GM12891 (cell line): ENCODE measurements at places on chromosomes 7 and 10.

DNA sequence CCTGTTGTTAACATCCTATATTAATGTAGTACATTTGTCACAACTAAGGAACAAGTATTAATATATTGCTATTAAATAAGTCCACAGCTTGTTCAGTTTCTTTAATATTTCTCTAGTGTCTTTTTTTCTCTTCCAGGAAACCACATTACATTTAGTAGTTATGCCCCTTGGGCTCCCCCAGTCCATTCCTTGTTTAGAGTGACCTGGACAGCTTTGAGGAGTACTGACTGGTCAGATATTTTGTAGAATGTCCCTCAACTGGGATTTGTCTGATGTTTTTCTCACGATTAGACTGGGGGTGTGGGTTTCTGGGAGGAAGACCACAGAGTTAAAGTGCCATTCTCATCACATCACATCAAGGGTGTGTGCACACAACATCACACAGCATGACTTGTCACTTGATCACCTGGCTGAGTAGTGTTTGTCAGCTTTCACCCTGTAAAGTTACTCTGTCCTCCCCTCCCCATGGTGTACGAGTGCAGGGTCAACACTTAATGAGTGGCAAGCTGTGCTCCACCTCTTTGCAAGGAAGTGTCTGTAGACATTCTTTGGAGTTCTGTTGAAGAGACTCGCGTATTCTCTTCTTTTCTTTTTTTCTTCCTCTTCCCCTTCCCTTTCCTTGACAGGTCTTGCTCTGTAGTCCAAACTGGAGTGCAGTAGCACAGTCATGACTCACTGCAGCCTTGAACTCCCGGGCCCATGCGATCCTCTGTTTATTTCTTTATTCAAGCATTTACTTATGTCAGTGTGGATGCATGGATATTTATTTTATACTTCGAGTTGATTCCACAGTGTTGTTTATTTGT is 10.2 kb downstream of the LMTK2 start:
- DNase-seq, result no peak

DNA sequence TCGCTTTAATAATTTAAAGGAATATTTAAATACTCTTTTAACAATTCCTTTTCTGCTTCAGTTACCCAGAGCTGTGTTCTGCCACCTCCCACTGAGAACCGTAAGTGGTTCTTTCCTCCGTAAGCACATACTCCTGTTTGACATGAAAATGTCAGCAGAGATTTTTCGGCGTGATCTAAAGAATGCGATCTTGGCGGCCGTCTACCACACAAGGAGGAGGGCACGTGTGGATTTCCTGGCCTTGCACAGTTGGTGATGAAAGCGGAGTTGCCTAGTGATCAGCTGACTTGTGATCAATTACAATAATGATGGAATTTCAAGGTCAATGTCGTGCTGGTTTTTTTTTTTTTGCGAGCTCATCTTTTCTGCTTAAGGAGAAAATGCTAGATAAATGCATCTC is 35.6 kb upstream of the INSIG1 start:
- DNase-seq, result no peak

DNA sequence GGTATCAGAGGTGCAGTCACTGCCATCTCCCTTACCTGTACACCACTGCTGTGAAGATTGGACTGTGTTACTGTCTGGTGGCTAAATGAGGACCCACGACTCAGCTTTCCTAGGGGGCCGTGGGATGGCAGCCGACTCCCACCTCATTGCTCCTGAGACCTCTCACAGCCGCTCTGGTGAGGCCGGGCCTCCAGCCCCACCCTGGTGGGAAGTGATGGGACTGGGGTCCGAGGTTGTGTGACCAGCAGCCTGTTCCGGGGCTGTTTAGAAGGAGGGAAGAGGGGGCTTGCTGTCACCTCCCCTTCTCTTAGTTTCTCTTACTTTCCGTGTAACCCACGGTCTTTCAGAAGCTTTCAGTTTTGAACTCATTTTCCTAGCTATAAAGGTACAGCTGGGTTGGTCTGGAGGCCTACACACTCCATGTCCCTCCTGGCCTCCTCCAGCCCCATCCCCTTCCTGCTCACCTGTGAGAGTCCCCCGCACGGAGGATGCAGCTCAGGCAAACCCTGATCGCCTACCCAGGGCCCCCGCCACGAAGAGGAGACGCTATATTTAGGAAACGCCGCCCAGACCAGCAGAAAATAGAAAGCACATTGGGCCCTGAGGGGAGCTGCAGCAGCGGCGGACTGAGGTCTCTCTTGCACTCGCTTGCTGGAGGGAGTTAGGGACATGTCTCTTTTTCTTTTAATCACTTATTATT is 4.6 kb downstream of the EMX2 start:
- DNase-seq, result no peak

GRCh38 chr10:116852246-116852645 is 2.9 kb downstream of the ENO4 start:
- no peak for DNase-seq

- DNase-seq, result no peak
Observed at GRCh38 chr7:152519290-152519689, 83.5 kb upstream of the KMT2C start.

DNA sequence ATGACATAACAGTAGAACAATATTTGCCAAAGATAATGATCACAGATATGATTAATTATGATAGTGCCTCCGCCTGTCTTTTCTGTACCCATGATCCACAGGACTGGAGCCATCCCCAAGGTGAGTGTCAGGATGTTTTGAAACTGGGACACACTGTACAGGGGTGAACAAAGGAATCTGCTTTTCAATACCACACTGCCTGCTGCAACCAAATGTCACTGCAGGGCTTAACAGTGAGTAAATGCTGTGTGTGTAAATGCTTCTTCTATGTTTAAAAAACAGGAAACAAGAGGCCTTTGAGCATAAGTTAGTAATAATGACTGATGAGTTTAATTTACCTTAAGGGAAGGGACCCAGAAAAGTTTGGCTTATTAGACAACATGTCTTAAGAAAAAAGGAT is 65.2 kb downstream of the HBP1 start:
- DNase-seq, result no peak

DNA sequence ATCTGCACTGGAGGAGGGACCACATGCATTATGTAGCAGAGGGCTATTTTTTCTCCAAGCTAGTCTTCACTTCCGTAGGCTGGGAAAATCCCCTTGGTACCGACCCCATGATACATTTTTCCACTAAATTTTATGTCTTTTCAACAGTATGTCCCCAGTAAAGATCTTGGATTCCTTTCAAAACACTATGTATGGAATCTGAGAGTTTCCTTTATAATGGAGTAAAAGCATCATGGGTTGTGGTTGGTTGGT is 4.8 kb upstream of the ZNRF2 start:
- no peak for DNase-seq

DNA sequence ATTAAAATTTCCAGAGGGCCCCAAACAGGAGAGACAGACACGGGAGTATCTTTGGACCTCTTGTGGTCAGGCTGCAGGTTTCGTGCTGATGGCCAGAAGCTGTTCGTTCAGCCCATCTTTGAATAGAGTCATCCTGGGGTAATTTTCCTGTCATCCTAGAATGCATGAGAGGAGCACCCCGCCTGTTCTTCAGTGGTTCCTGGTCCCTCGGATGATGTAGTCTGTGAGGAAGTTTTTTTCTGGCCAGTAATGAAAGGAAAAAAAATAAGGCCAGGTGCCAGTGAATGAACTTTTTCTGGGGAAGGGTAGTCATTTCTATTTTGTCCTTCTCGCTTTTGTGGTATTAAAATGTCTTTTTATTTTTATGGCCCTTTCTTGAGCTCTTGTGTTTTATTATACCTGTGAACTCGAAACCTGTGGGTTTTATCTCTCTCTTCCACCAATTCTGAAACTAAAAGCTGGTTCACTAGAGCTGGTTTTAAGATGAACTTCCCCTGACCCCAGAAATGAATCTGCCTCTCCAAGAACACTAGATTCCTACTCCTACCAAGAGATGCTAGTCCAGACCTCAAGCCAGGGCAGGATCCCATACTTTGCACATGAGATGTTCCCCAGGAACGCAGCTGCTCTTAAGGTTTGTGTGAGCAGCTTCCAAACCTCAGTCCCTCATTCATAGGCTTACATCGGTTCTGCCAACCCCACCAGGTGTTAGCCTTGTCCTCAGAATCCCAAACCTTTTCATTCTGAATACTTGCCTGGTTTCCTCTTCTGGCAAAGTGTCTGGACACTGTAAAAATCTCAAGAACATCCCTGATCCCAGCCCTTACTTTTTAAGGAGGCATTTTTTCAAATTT is 15.4 kb upstream of the MEST start:
- no peak for DNase-seq

DNA sequence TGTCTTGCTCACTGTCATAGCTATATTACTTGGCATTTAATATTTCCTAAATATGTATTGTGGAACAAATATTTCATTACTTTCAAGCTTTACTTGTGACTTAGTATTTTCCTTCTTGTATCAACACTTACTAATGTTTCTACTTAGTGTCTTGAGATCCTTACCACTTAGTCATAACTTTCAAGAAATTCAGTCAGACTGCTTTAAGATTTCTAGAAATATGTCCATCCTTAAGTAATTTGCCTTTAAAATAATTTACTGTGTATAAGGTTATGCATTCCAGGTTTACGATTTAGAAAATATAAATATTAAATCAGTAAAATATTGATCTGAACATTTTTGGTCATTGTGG is 87.3 kb upstream of the CSTF2T start:
- DNase-seq, result no peak

DNA sequence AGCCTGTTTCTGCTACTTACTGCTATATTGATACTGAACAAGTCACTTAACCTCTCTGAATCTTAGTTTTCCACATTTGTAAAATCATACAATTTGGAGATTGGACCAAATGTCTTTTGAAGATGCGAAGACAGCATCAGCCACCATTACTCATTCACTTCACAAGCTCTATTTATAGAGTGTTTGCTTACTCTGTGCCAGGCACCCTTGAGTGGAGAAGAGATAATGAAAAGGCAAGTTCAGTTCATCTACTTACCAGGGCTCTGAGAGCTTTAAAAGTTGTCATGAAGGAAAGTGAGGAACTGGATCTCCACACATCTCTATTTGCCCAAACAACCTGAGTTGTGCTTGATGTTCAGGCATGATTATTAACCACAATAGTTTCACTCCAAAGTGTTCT is 277.5 kb downstream of the CSTF2T start:
- DNase-seq, result no peak

- DNase-seq, result peak; percentile 64
Observed at GRCh38 chr10:124565565-124566221, 104.1 kb downstream of the LHPP start.

GRCh38 chr7:88789480-88790064 is 6.0 kb downstream of the TEX47 start:
- DNase-seq, result no peak

- no peak for DNase-seq
Observed at GRCh38 chr7:115680921-115681320, 349.6 kb downstream of the TFEC start.

GRCh38 chr7:28531291-28531690 is 119.0 kb downstream of the CREB5 start:
- no peak for DNase-seq

DNA sequence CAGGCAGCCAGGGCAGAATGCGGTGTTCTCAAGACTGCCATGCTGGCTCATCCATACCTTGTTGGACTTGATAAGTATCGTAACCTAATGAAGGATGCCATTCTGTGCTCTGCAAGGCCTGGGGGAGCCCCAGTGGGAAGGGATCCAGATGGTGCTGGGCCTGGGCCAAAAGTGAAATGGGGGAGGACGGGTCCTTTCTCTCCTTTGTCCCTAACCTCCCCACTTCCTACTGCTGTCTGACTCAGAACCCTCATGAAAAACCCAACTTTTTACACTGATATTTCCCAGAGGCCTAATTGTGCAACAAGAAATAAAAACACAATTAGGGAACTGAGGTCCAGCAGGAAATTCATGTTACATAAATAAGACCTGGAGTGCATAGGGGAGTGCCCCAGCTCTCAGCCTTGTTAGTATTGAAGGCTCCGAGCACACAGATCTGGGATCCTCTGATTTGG is 193.7 kb upstream of the SVIL start:
- no peak for DNase-seq

DNA sequence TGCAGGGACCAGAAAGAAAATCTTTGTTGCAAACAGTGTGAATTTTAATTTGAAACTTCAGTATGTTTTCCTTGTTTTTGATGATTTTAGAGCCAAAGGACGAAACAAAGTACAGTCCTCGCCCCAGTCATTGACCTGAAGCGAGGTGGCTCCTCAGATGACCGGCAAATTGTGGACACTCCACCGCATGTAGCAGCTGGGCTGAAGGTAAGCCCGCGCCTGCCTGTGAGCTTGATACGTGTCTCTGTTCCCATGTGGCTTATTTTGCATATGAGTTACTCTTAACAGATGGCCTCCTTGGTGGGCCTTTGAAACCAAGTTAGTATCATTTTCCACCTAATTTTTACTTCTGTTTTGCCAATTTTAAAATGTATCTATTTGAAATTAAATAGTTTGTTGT is 12.3 kb downstream of the RBM17 start:
- DNase-seq, result no peak

DNA sequence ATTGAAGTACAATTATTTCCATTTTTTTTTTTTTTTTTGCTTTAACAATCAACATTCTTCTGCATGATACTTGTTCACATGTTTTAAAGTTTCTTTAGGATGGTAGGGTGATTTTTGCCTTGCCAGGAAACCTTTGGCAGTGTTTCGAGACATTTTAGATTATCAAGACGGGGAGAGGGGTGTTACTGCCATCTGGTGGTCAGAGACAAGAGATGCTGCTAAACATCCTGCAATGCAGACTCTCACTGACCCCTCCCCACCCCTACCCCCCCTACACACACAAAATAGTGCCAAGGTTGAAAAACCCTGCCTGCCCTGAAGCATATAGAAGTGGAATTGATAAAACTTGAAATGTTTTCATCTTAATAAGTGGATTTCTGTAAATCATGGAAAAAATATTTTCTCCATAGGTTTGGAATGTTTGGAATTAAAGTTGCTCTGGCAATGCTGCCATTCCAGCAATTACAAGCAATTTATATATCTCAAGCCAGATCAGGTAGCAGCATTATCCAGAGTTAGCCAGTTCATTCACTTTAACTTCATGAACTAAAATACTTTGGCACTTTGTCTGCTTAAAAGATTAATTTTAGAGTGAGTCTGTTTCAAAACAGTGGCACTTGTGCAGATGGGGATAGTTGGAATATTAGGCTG is 62.1 kb downstream of the SDHAF3 start:
- DNase-seq, result peak; percentile 27
